ENCODE measurements at places on chromosomes 5 and 9. TPM values are rescaled to one million over a fixed set of nuclear protein-coding genes. Genes with fewer than 3 reads are reported as not detected.

NUTM2G gene
- not detected for total RNA-seq

NME5 gene
- total RNA-seq = 1.7 TPM

BTNL8 gene
- not detected for total RNA-seq

ZDHHC11 gene
- total RNA-seq = 1.7 TPM

FAXDC2 gene
- 0.77 TPM for total RNA-seq

SUSD3 gene
- 0.19 TPM for total RNA-seq

PCDHA8 gene
- under 0.01 TPM for total RNA-seq

FOXD4L3 gene
- under 0.01 TPM for total RNA-seq

ADAMTSL2 gene
- total RNA-seq = 1.2 TPM

BNC2 gene
- total RNA-seq = 18.9 TPM

FOXD4L6 gene
- not detected for total RNA-seq

GLRA1 gene
- total RNA-seq = not detected

SPARC gene
- total RNA-seq = 869 TPM

FOXD4L4 gene
- total RNA-seq = under 0.01 TPM

ADAMTS12 gene
- total RNA-seq = 57.8 TPM

SPATA31A3 gene
- not detected for total RNA-seq

SLC2A8 gene
- 5.6 TPM for total RNA-seq

Measured in regular cardiac myocyte (primary cell).